ENCODE measurements at places on chromosomes 3 and 15.

GRCh38 chr3:50124052-50124799 lies 30.9 kb upstream of the SEMA3F start:
- peak; percentile 59 for DNase-seq

- no peak for DNase-seq
Observed at GRCh38 chr3:40845447-40845846, 320.7 kb downstream of the ZNF621 start.

- DNase-seq = no peak
Observed at GRCh38 chr3:147507638-147508286, 98.6 kb downstream of the ZIC1 start.

DNA sequence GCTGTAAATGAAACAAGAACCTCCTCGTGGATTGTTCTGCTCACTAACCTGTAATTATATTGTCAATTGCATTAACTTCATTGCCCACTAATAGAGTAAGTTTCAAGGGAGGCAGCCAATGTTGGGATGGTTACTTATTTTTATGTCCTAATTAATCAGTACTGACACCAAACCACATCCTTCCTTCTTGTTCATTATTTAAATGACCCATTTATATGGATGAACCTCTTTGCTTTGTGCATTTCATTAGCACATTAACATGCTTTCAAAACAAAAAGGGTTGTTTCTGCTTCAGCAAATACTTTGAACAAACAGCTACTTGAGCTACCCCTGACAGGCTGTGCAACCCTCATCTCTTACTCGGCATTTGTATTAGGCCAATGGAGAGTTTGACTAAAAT lies 374.2 kb downstream of the MECOM start:
- DNase-seq = no peak

GRCh38 chr3:11001020-11001657 lies 8.6 kb downstream of the SLC6A1 start:
- DNase-seq = no peak

GRCh38 chr15:53808058-53808706 lies 48.7 kb upstream of the WDR72 start:
- no peak for DNase-seq

DNA sequence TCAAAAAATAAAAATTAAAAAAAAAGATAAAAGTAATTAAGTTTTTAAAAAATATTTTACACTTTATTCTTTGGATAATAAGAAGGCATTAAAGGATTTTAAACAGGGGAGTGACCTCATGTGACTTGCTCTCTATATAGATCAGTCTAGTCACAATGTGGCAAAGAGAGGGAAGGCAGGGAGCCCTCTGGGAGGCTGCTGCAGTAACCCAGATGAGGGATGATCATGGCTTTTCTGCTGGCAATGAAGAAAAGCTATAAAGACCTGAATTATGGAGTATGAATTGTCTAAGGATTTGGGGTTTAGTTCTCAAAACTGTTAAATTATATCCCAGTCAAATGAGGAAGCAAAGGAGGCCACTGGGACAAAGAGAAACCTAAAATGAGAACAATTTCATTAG lies 58.1 kb downstream of the SUMF1 start:
- DNase-seq = no peak

GRCh38 chr15:84575493-84575892 lies 25.3 kb upstream of the ZSCAN2 start:
- no peak for DNase-seq

DNA sequence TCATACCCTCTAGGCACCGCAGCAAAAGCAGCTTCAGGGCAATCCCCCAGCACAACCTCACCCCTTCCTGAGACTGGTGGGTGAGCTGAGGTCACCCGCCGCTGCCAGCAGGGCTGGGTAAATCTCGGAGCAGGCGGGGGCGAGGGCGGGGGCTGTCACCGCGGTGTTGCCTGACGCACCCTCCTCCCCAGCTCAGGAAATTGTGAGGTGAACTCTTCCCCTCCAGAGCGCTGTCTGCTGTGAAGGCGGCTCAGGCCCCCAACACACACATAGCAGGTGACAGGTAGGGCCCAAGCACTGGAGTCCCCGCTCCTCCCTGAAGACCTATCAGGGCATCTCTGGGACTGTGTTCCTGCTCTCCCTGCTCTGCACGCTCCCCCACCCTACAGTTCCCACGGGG lies 30.2 kb upstream of the FURIN start:
- DNase-seq = no peak

DNA sequence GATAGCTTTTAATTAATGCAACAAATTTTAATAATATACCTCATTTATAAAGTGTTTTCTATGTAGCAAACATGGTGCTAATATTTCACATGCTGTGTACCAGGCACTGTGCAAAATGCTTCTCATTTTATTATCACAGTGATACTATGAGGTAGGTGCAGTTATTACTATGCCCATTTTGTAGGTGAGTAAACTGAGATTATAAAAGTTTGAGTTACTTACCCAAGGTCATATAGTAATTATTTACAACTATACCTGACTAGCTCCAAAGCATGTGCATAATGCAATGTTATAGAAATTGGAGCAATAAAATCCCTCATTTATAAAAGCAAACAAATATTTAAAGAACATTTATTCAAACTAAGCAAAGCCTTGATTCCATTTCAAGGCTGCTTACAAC lies 54.5 kb upstream of the DCBLD2 start:
- DNase-seq = no peak

- peak; percentile 87 for DNase-seq
Observed at GRCh38 chr15:84955089-84955848, 26.4 kb upstream of the PDE8A start.
